CD4-positive, alpha-beta T cell treated with Interleukin-21 for 1 hour (primary cell): ENCODE measurements at places on chromosomes 1 and 21.

DNA sequence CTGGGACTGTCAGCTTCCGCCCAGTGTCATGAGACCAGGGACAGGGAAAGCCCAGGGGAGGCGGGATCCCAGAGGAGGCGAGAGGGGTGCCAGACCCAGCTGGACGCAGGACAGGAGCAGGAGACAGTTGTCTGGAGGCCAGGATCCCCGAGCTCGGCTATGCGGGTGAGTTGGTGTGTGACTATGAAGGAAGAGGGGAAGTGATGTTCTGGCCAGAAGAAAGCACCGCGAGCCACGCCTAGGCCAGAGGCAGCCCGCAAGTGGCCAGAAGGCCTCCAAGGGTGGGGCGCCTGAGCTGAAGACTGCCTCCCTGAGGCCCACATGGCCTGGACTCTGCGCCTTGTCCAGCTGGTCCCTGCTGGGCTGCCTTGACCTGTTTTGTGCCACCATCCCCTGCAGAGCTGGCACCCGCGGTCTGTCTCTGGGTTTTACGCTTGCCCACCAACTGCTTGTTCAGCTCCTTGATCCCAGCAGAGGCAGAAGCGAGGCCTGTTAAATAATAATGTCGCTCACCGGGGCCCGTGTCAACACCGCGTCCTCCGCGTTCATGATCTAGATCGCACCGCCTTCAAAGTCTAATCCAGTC lies 85.2 kb upstream of the ACTL8 start:
- no peak for DNase-seq

- DNase-seq, result no peak
These were observed 38.8 kb downstream of the ERI3 start for GRCh38 chr1:44316231-44316759.

DNA sequence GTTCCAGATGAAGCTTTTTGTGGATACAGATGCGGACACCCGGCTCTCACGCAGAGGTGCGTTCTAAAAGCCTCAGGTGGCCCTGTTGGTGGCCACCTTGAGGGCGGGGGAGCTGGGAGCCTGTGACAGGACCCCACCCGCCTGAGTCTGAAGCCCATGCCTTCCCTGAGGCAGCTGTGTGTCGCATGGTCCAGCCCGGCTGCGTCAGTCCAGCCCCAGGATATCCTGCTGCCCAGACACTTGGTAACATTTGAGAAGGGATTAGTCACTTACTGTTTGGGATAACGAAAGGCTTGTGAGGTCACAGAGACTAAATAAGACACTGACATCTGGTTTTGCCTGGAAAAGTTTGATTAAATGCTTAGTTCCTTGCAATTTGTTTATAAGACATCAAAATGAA lies 68.9 kb downstream of the UCK2 start:
- no peak for DNase-seq

DNA sequence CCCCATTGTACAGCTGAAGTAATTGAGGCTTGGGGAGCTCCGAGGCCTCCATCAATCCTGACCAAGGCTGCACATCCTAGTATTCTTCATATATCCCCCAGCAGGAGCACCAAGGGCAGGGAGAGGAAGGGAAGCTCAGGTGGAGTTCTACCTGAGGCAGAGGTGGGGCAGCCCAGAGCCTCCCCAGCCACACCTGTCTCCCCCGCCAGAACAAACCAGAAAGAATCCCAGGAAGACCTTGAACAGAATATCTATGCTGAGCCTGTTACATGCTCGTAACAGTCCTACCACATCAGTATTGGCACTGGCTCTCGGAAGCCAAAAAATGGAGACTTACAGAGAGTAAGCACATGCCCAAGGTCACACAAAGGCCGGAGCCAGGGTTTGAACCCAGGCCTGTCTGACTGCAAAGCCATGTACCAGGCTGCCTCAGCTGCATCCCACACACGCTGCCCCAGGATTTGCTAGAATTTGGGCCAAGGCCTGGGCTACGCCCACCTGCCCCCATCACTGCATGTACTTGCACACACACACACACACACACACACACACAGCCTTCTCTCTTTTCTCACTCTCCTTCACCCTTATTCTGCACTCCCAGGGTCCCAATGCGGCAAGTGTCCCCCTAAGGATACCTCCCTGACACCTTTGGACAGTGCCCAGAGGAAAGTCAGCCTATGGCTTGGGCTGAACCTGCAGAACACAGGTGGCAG lies 4.5 kb downstream of the E2F2 start:
- no peak for DNase-seq
